ENCODE measurements at places on chromosomes 2 and 18. TPM values are rescaled to one million over a fixed set of nuclear protein-coding genes. Genes with fewer than 3 reads are reported as not detected.

GRCh38 chr2:223781560-223781959 lies 55.8 kb downstream of the AP1S3 start:
- H3K27me3 ChIP-seq, result no peaks in the 10 kb centered on the region
- DNase-seq, result no peak
- H3K4me1 ChIP-seq, result no peaks in the 10 kb centered on the region
- H3K27ac ChIP-seq, result no peak overlapping the region
- H3K36me3 ChIP-seq, result peaks cover 10% of the 10 kb centered on the region
- H3K4me3 ChIP-seq, result no peak overlapping the region

GRCh38 chr18:2050702-2051201 lies 520.6 kb downstream of the METTL4 start:
- 0 out of 2 replicates have a peak overlapping the region, but pooled peaks have one; percentile 1 for H3K27ac ChIP-seq
- no peaks in the 10 kb centered on the region for H3K27me3 ChIP-seq
- DNase-seq, result peak; percentile 62

DNA sequence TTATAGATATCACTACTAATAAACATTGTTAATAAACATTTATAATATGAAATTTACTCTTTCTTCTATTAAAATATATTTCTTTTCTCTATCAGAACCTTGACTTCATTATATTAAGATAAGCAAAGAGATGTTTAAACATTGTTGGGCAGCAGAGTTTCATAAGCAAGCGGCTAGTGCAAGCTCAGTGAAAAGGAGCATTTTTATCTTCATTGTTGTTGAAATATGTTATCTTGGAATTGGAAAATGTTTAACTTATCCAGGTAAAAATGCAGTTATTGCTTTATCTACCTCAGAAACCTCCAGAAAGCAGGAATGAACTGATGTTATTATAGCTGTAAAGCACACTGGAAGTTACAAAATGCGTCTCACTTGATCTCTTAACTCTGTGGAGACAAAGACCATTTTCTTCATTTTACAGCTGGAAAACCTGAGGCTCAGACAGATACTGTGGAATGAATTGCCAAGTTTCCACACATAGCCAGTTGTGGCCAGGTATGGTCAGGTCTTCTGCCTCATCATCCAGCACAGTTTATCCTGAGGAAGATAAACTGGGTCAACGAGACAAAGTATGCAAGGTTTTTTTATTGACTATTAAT lies 934.6 kb upstream of the FAM98A start:
- H3K4me3 ChIP-seq, result no peak overlapping the region
- H3K27me3 ChIP-seq, result no peaks in the 10 kb centered on the region
- no peaks in the 10 kb centered on the region for H3K36me3 ChIP-seq
- H3K4me1 ChIP-seq, result no peaks in the 10 kb centered on the region
- no peak overlapping the region for H3K27ac ChIP-seq

DNA sequence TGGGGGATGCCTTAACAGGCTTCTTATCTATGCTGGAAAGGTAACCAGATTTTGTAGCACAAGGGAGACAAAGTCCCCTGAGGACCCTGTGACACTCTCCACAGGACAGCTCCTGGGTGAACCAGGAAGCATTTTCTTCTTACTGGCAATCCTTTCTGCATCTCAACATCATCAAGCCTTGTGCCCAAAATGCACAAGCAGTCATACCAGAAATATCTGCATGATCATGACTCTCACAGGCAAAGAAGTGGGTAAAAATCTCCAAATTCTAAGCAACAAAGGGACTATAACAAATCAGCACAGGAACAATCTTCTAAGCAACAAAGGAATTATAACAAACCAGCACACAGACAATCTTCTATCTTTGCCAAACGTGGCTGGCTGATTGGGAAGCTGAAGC lies 99.1 kb upstream of the CD226 start:
- no peak overlapping the region for H3K4me3 ChIP-seq
- no peak for DNase-seq
- no peaks in the 10 kb centered on the region for H3K4me1 ChIP-seq
- H3K36me3 ChIP-seq, result no peaks in the 10 kb centered on the region
- H3K27ac ChIP-seq, result no peak overlapping the region
- no peaks in the 10 kb centered on the region for H3K27me3 ChIP-seq

- no peaks in the 10 kb centered on the region for H3K4me1 ChIP-seq
- no peak for DNase-seq
- H3K36me3 ChIP-seq, result no peaks in the 10 kb centered on the region
- H3K27ac ChIP-seq, result no peak overlapping the region
- H3K27me3 ChIP-seq, result no peaks in the 10 kb centered on the region
- no peak overlapping the region for H3K4me3 ChIP-seq
Observed at GRCh38 chr2:148042219-148042618, 21.3 kb downstream of the MBD5 start.

- DNase-seq, result no peak
- H3K27me3 ChIP-seq, result no peaks in the 10 kb centered on the region
- no peaks in the 10 kb centered on the region for H3K4me1 ChIP-seq
- no peaks in the 10 kb centered on the region for H3K36me3 ChIP-seq
- no peak overlapping the region for H3K27ac ChIP-seq
- H3K4me3 ChIP-seq, result no peak overlapping the region
Observed at GRCh38 chr18:74898965-74899364, 301.3 kb downstream of the ZNF407 start.

DNA sequence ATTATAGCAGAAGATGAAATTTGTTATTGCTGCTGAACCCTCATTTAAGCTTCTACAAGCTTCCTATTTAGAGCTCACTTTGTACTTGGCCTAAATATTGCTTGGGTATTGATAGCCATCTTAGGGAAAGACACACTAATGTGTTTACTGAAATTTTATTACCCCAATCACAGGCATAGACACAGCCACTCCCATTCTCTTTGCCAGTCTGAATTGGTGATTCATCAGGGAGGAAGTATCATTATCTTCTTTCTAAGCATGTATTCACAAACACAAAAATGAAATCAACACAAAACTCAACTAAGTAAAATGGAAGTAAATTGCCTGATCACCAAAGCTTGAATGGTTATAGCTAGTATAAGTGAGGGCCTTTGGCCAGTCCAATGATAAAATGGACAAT lies 666.3 kb downstream of the TSN start:
- no peak overlapping the region for H3K27ac ChIP-seq
- DNase-seq, result no peak
- H3K4me1 ChIP-seq, result no peaks in the 10 kb centered on the region

DNA sequence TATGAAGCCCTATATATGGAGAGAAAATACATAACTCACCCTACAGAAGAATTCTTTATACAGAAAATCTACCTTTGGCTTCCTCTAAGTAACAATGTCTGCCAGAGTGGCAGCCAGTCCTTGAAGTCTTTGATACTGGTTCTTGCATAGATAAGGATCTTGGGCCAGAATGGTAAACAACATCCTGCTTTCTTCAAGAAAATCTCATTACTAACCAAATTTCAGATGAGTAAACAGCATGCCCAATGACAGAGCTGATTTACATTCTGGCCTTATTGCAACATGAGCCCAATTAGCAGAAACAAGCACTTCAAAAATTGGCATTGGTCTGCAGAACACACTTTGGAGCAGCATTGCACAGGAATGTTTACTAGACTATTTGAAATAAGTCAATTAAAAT lies 336.5 kb upstream of the ST6GAL2 start:
- H3K4me1 ChIP-seq, result no peaks in the 10 kb centered on the region
- H3K36me3 ChIP-seq, result no peaks in the 10 kb centered on the region
- no peak overlapping the region for H3K4me3 ChIP-seq

GRCh38 chr18:79796016-79796415 lies 1.7 kb upstream of the KCNG2 start:
- peaks cover 14% of the 10 kb centered on the region for H3K4me1 ChIP-seq
- no peak overlapping the region for H3K4me3 ChIP-seq
- H3K27ac ChIP-seq, result no peak overlapping the region
- no peaks in the 10 kb centered on the region for H3K36me3 ChIP-seq

DNA sequence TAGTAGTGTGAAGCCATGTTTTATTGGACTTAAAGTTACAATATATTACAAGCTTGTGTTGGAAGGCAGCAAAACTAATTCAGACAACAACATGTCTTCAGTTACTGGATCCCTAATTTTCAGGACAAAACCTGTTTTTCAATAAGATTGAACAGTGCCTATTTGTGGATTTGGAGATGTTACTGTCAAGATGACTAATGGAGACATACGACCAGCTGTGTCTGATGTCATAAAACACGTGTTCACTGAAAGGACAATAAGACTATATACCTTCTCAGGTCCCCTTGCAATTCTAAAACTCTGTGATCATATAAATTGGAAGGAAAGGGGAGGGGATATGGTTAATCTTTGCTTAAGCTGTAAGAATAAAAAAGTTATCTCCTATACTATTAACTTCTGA lies 21.7 kb downstream of the METTL21A start:
- no peaks in the 10 kb centered on the region for H3K27me3 ChIP-seq
- 0 out of 2 replicates have a peak, but pooled peaks cover 2% of the 10 kb centered on the region for H3K36me3 ChIP-seq

GRCh38 chr2:60519231-60519863 lies 34.1 kb downstream of the BCL11A start:
- H3K4me1 ChIP-seq, result no peaks in the 10 kb centered on the region
- H3K27ac ChIP-seq, result no peak overlapping the region
- no peak overlapping the region for H3K4me3 ChIP-seq
- DNase-seq, result no peak
- no peaks in the 10 kb centered on the region for H3K36me3 ChIP-seq

DNA sequence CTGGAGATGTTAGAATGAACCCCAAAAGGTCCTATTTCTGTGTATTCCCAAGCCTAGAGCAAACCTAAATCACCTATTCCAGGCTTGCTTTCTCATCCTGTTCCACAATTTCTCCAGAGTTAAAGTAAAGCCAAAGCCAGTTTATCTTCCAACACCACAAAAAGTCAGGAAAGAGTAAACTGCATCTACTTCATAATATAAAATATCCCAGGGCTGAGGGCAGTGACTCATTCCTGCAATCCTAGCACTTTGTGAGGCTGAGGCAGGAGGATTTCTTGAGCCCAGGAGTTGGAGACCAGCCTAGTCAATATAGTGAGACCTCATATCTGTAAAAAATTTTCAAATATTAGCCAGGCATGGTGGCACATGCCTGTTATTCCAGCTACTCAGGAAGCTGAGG lies 241.4 kb downstream of the CDH20 start:
- no peak overlapping the region for H3K4me3 ChIP-seq
- H3K27ac ChIP-seq, result no peak overlapping the region
- no peak for DNase-seq
- no peaks in the 10 kb centered on the region for H3K27me3 ChIP-seq
- H3K4me1 ChIP-seq, result no peaks in the 10 kb centered on the region

- H3K27me3 ChIP-seq, result no peaks in the 10 kb centered on the region
- no peaks in the 10 kb centered on the region for H3K36me3 ChIP-seq
- H3K4me3 ChIP-seq, result no peak overlapping the region
- H3K4me1 ChIP-seq, result no peaks in the 10 kb centered on the region
- no peak overlapping the region for H3K27ac ChIP-seq
- no peak for DNase-seq
Observed at GRCh38 chr2:196851088-196851487, 41.9 kb upstream of the C2orf66 start.

DNA sequence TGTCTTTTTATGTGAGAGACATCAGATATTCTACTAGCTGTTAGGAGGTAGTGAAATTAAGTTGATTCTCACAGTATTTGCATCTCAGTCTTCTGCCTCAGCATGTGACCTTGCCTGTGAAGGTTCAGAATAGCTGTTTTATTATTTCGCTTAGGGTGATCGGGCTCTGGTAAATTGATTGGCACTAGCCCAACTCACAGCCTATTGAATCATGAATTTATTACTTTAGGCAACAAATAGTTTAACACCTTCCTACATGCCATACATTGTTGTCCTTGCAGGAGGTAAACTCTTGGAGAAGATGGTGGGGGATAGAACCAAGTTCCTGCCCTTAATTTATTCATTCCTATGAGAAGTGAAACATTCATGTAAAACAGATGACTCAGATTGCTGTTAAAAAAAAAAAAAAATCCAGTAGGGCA lies 101.9 kb downstream of the GPD2 start:
- H3K27ac ChIP-seq, result no peak overlapping the region
- H3K36me3 ChIP-seq, result no peaks in the 10 kb centered on the region
- no peaks in the 10 kb centered on the region for H3K27me3 ChIP-seq
- H3K4me1 ChIP-seq, result no peaks in the 10 kb centered on the region
- no peak for DNase-seq
- no peak overlapping the region for H3K4me3 ChIP-seq

The TMEM247 gene
- total RNA-seq, result not detected

The CTLA4 gene
- total RNA-seq, result not detected

The GPAT2 gene
- 11.0 TPM for total RNA-seq

The CRYGD gene
- not detected for total RNA-seq

The FBLN7 gene
- 0.70 TPM for total RNA-seq

The STEAP3 gene
- 26.3 TPM for total RNA-seq

The CYRIA gene
- total RNA-seq, result 3.9 TPM

The TTC21B gene
- total RNA-seq, result 9.8 TPM

The ANKRD23 gene
- 8.9 TPM for total RNA-seq

The EPB41L5 gene
- total RNA-seq, result 18.4 TPM

The CDK15 gene
- total RNA-seq, result not detected

The SLC30A3 gene
- 2.3 TPM for total RNA-seq

The FAM237A gene
- total RNA-seq, result not detected

The FEV gene
- not detected for total RNA-seq

All from PC-9 (cell line).